HFFc6 (cell line): ENCODE measurements at places on chromosomes 13 and 19. TPM values are rescaled to one million over a fixed set of nuclear protein-coding genes. Genes with fewer than 3 reads are reported as not detected.

GRCh38 chr19:39230096-39230764, 14.6 kb downstream of the IFNL3 start:
- H3K4me1 ChIP-seq, result no peaks in the 10 kb centered on the region
- H3K4me3 ChIP-seq, result no peak overlapping the region
- H3K36me3 ChIP-seq, result no peaks in the 10 kb centered on the region
- DNase-seq, result no peak
- H3K27me3 ChIP-seq, result peaks cover 19% of the 10 kb centered on the region

GRCh38 chr13:20654156-20654555, 49.3 kb upstream of the IL17D start:
- peaks cover 16% of the 10 kb centered on the region for H3K4me1 ChIP-seq
- peak overlapping the region; percentile 25; the same call in 1 of the 2 replicates for H3K27ac ChIP-seq
- DNase-seq, result peak; percentile 9
- no peak overlapping the region; the same call in 1 of the 2 replicates for H3K4me3 ChIP-seq
- no peaks in the 10 kb centered on the region for H3K27me3 ChIP-seq

Gene PSG2
- total RNA-seq, result 1.6 to 3.1 TPM (median 2.2 TPM) in 3 replicates

GRCh38 chr19:8866344-8866743, 34.2 kb downstream of the MBD3L1 start:
- H3K4me1 ChIP-seq, result no peaks in the 10 kb centered on the region
- no peak overlapping the region for H3K4me3 ChIP-seq
- no peaks in the 10 kb centered on the region for H3K36me3 ChIP-seq
- DNase-seq, result no peak

Gene CRX
- total RNA-seq, result not detected in 3 replicates

Gene SIGLEC10
- not detected in 2 replicates for total RNA-seq

Gene CEACAM8
- not detected in 2 replicates for total RNA-seq

- peak overlapping the region; percentile 55 for H3K4me3 ChIP-seq
- peaks cover 94% of the 10 kb centered on the region for H3K4me1 ChIP-seq
- peak overlapping the region; percentile 75 for H3K27ac ChIP-seq
- DNase-seq, result peak; percentile 66
- H3K36me3 ChIP-seq, result peaks cover 77% of the 10 kb centered on the region
Measured at GRCh38 chr13:75798353-75799255, 162.5 kb downstream of the LMO7 start.

DNA sequence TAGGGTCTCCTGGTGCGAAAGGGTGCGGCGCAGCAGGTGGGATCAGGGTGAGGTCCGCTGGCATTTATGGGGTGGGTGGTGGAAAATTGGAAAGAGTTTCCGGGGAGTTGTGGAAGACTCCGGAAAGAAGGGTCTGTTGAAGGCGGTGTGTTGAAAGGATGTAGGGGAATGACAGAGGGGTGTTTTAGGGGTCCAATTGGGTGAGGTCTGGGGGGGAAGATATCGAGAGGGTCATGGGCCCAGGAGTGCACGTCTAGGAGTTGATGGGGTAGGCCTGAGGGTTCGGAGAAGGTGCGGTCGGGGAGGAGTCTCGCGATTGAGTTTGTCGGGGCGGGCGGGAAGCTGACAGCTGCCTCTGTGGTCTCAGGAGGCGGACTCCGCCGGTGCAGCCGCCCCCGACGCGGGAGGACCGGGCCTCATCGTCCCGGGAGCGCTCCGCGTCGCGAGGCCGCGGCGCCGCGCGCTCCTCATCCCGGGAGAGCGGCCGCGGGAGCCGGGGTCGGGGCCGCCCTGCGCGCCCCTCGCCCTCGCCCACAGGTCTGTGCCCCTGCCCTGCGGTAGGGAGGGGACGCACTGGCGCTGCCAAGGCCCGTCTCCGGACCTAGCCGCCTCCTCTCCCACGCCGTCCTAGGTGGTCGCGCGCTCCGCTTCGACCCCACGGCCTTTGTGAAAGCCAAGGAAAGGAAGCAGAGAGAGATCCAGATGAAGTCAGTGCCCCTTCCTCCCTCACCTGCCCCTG, 7.0 kb downstream of the PGLYRP1 start:
- H3K36me3 ChIP-seq, result peaks cover 4% of the 10 kb centered on the region; the same call in 1 of the 2 replicates
- peak overlapping the region; percentile 90 for H3K4me3 ChIP-seq
- H3K27ac ChIP-seq, result no peak overlapping the region
- H3K4me1 ChIP-seq, result peaks cover 19% of the 10 kb centered on the region
- H3K27me3 ChIP-seq, result peaks cover 10% of the 10 kb centered on the region; the same call in 1 of the 2 replicates

Gene NKPD1
- total RNA-seq, result 0.07 to 0.24 TPM (median 0.07 TPM) in 3 replicates

DNA sequence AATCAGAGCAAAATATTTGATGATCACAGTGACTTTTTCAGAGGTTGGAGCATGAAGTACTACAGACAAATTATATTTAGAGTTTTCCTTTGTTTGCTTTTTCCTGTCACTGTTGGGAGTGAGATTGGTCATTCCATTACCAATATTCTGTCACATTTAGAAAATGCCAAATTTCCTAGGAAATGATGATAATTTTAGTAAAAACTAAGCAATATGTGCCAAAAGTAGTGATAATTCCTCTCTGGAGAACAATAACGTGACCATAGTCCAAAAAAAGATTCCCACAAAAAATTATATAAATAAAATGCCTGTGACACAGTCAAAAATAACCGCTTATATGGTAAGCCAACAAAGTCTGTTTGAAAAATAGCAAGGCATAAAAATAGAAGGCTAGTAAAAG, 2719.4 kb downstream of the PCDH9 start:
- H3K4me1 ChIP-seq, result peaks cover 14% of the 10 kb centered on the region; the same call in 1 of the 2 replicates
- DNase-seq, result no peak
- no peak overlapping the region for H3K4me3 ChIP-seq
- no peaks in the 10 kb centered on the region; the same call in none of the 2 replicates for H3K27me3 ChIP-seq

Gene ZNF85
- 5.2 to 8.4 TPM (median 5.3 TPM) in 3 replicates for total RNA-seq

- no peaks in the 10 kb centered on the region; the same call in none of the 2 replicates for H3K27me3 ChIP-seq
- H3K36me3 ChIP-seq, result no peaks in the 10 kb centered on the region
- H3K4me3 ChIP-seq, result no peak overlapping the region
- no peak for DNase-seq
- H3K27ac ChIP-seq, result no peak overlapping the region
Measured at GRCh38 chr13:72317346-72318109, 409.9 kb downstream of the MZT1 start.

DNA sequence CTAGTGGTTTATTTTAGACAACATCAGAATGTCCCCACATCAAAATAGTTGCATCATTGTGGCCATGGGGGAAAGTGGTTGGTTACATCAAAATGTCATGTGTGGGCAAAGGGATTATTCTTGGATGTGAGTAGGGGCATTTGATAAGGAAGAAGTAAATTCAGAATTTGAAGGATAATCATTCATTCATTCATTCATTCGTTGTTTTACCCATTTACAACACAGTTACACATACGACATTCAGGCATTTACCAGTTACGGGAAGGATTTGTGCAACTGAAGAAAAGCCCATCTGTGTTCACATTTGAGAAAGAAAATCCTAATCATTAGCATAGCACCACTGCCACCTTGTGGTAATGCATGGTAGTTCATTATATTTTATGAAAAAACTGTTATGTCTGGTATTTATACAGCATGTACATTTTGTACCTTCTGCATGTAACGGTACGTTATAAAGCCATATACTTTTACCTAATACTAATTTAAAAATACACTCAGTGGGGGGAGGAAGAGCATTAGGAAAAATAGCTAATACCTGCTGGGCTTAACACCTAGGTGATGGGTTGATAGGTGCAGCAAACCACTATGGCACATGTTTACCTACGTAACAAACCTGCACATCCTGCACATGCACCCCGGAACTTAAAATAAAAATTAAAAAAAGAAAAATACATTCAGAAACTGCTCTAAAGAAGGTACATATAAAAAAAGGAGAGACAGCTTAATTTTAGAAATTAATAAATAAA, 62.1 kb downstream of the DGKH start:
- H3K27ac ChIP-seq, result no peak overlapping the region
- H3K36me3 ChIP-seq, result no peaks in the 10 kb centered on the region
- peak; percentile 72 for DNase-seq
- H3K4me3 ChIP-seq, result no peak overlapping the region

Gene JAK3
- 0.43 and 0.73 TPM in 2 replicates for total RNA-seq

Gene GPC5
- total RNA-seq, result not detected in 3 replicates

- H3K27ac ChIP-seq, result no peak overlapping the region
- H3K4me1 ChIP-seq, result no peaks in the 10 kb centered on the region
- no peak for DNase-seq
- no peaks in the 10 kb centered on the region for H3K36me3 ChIP-seq
Measured at GRCh38 chr13:72599178-72599743, 128.2 kb downstream of the MZT1 start.

DNA sequence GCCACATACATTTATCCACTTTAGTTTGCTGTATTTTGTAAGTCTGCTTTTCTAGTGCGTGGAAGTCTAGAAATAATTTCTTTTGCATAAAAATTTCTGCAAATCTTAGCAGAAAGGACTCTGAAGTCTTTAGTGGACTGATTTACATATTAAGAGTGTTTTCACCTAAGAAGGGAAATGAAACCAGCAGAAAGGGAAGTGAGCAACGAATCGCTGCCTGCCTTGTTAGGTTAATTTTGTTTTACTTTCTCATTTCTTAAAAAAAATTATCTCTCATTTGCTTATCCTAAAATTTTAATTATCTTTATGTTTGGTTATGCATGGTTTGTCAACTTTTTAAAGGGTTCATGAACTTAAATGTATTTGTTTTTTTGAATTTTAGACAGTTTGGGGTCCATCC, 767 bp upstream of the GPR18 start:
- no peak for DNase-seq
- no peak overlapping the region for H3K27ac ChIP-seq
- no peak overlapping the region for H3K4me3 ChIP-seq

DNA sequence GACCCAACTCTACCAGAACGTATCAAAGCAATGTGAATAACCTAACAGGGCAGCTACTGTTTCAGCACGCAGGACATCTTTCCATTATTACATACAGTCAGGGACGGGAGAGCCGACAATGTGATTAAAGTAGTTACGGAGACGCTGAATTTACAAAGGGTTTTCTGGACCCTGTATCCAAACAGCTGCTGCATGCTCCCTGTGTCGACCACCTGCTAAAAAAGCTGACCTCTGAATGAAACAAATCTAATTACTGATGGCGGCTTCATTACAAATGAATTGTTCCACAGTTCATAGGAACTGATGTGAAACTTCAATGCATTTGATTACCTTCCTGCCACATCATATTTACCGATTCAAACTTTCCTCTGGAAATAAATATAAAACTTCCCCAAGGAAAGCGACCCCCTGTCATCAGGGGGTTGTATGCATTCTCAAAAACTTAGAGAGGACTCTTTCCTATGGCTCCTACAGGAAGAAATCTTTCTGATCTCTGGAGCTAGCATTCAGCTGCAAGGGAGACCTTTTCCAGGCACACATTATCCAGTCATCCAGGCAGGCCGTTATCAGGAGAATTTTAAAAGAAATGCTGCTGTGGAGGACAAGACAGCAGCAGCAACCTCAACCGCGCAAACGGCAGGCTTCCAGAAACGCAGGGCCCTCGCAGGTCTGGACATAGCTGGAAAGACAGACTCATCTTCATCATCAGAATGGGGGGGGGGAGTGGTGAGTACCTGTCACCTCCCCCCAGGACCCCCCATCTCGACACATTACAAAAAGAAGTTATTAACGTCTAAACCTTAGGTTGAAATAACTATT, 3.1 kb downstream of the EFNB2 start:
- H3K27me3 ChIP-seq, result peaks cover 4% of the 10 kb centered on the region; the same call in 1 of the 2 replicates
- H3K4me1 ChIP-seq, result peaks cover 48% of the 10 kb centered on the region
- H3K4me3 ChIP-seq, result peak overlapping the region; percentile 93
- peaks cover 13% of the 10 kb centered on the region; the same call in 1 of the 2 replicates for H3K36me3 ChIP-seq

Gene PLK5
- total RNA-seq, result 0.57 to 1.3 TPM (median 0.66 TPM) in 3 replicates

- no peak for DNase-seq
- no peaks in the 10 kb centered on the region for H3K4me1 ChIP-seq
- H3K27ac ChIP-seq, result no peak overlapping the region
- peaks cover 21% of the 10 kb centered on the region for H3K27me3 ChIP-seq
- H3K4me3 ChIP-seq, result no peak overlapping the region
Measured at GRCh38 chr19:8333767-8334457, 9.2 kb downstream of the KANK3 start.

DNA sequence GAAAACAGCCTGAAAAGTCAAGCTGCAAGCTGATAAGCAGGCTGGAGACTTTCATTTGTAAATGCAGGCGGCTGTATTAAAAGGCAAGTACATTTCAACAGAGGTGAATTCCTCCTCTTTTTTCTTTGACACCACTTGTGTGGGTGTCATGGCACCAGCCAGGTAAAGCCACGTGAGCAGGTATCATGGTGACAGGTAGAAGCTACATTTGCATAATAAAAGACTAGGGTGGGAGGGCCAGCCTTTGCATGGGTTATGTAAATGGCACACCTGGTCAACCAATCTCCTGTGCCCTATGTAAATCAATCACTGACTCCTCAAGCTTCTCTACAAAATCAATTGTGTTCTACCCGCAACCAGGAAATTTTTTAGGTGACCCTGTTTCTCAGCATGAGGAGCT, 68.2 kb downstream of the ZNF100 start:
- H3K27me3 ChIP-seq, result peaks cover 6% of the 10 kb centered on the region
- H3K4me1 ChIP-seq, result peaks cover 7% of the 10 kb centered on the region; the same call in 1 of the 2 replicates
- no peak for DNase-seq
- H3K36me3 ChIP-seq, result no peaks in the 10 kb centered on the region

Gene C3
- 0.70 to 1.4 TPM (median 0.97 TPM) in 3 replicates for total RNA-seq

GRCh38 chr19:46635920-46636761, at the start of gene GNG8:
GNG8 (minus strand) TSS chr19:46636202; CDS start chr19:46634682, 1,520 bp downstream.
- no peak within 1 kb of the TSS for H3K4me3 ChIP-seq
- no peak for DNase-seq
- peaks cover 22% of the 10 kb centered on the region for H3K4me1 ChIP-seq
- no peak within 1 kb of the TSS for H3K27ac ChIP-seq
- H3K27me3 ChIP-seq, result no peaks in the 10 kb centered on the region; the same call in 1 of the 2 replicates

- H3K27me3 ChIP-seq, result peaks cover 13% of the 10 kb centered on the region; the same call in 1 of the 2 replicates
- no peak for DNase-seq
- no peak overlapping the region for H3K4me3 ChIP-seq
- H3K36me3 ChIP-seq, result no peaks in the 10 kb centered on the region
- no peaks in the 10 kb centered on the region for H3K4me1 ChIP-seq
Measured at GRCh38 chr13:29319451-29319850, 276.0 kb downstream of the SLC7A1 start.

- H3K27me3 ChIP-seq, result peaks cover 2% of the 10 kb centered on the region
- peaks cover 59% of the 10 kb centered on the region for H3K36me3 ChIP-seq
- peaks cover 9% of the 10 kb centered on the region for H3K4me1 ChIP-seq
- H3K4me3 ChIP-seq, result peak overlapping the region; percentile 100
- peak; percentile 46 for DNase-seq
Measured at GRCh38 chr19:19900139-19900728, 512 bp upstream of the ZNF93 start.
